ENCODE measurements at places on chromosomes 1 and 21.
A peak's percentile ranks its signal among the peaks of the same experiment; 100 is the strongest.

DNA sequence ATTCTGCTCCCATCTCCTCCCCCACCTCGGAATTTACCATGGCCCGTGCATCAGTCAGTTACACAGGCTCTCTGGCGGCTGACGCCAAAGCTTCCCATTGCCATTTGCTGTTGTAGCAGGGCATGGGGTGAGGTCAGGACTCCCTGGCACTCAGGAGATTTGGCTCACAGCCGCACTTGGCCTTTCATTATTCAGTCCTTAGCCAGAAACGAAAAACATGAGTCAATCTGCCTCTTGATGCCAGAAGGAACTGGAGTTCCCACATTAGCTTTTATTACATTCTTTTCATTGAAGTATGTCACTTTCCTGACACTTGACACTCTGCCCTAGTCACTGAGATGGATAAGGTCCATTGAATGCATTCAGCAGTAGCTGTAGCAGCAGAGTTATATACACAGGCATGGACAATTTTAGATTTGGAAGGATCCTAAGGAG lies 260.6 kb downstream of the CACNA1E start:
- no peak for DNase-seq

DNA sequence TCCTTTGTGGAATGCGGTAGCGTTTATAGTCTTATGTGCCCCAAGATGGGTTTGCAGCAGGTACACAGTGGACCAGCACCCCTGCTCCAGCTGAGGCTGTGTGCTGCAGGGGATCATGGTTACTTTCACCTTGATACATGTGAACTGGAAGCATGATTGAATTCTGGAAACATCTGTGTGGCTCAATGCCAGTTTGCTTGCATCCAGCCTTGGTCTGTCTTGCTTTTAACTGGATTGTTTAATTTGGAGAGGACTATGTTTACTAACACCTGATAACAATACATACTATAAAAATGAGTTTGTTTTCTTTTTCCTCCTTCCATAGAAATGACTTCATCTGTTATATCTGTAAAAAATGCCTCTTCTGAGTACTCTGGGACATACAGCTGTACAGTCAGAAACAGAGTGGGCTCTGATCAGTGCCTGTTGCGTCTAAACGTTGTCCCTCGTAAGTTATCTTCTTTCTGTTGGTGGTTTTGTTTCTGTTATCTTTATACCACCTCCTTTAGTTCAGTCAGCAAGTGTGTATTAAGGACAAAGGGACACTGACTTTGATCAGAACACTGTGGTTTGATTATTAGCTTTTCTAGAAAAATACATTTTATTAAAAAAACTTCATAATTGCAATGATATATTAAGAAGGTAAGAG lies 47.7 kb downstream of the CXADR start:
- no peak for DNase-seq

DNA sequence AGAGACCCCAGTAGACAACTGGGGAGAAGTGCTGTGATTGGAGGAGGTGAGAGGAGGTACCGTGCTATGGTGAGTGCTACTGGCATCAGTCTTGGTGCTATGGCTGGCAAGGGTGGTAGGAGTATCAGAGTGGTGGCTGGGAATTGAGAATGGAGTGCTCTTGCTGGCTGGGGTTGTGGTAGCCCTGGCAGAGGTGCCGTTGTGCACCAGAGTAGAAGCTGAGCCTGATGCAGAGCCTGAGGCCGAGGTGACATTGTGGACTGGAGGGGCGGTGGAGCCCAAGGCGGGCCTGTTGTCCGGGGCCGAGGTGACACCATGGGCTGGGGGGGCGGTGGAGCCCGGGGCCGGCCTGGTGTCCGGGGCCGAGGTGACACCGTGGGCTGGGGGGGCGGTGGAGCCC lies 14.6 kb downstream of the TRIM46 start:
- no peak for DNase-seq

DNA sequence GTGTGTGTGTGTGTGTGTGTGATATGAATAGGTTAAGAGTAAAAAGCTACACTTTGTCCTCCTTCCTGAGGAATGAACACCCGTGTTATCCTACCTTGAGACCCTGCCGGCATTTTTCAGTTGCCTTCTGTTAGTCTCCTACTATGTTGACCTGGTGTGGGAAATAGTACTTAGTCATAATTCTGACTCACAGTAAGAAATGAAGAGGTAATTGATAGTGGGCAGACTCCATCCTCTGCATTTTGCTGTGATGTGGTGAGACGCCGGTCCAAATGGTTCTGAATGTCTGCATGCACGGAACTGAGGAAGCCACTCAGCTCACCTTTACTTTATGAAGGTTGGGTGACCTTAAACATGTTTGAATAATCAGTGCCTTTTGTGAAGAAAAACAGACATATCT lies 12.6 kb downstream of the CD101 start:
- DNase-seq = no peak

DNA sequence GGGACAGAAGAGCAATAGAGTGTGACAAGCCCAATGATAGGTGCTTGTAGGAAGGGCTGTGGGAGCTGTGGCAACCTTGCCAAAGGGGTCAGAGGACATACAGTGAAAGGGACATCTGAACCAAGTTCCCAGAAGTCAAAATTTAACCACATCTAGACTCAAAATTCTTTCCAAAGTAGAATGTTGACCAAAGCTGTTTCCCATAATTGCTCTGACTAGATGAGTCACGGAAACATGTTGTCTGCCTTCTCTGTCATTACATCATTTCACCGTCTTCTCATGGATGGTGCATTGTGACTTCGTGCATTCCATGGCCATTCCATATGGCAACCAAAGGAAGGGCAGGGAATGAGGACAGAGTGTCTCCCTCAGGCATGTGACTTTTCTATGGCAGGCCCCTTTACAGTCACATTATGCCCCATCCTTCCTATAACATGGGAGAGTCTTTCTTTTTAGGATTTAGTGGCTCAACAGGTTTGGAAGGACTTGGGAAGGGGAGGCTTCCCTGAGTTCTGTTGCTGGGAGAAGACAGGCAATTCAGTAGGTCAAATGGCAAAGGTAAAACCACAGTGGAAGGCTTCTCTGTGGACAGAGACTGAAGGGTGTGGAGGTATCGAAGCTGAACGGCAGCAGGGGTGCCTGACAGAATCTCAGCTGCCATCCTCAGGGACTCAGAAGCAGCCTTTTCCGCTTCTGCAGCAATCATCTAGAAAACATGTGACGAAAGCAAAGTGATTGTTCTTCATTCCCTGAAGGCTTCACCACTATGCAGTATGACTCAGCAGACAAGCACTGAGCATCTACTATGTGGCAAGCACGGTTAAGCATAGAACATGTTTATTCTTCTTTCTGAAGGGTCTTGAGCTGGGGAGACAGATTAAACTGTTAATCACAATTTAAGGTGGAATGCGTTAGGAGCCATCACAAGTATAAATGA lies 24.7 kb downstream of the NPHS2 start:
- peak; percentile 82 for DNase-seq

DNA sequence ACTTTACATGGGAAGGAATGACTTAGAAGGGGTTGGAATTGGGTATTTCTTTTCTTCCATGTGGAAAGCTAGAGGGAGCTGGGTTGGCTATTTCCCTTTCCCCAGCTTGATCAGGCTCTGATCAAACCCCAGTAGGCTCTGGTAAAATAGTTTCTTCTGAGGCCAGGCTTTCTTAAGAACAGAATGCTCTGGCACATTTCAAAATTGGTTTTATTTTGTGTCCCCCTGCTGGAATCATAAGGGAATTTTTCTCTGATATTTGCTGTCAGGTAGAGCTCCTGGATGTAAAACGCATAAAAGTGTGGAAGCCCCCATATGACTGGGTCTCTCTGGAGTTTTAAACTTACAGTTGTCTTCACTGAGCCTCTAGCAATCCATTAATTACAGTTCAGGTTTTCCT lies 17.1 kb upstream of the APOBEC4 start:
- no peak for DNase-seq

GRCh38 chr1:208013210-208013609 lies 102.3 kb upstream of the CD34 start:
- no peak for DNase-seq

DNA sequence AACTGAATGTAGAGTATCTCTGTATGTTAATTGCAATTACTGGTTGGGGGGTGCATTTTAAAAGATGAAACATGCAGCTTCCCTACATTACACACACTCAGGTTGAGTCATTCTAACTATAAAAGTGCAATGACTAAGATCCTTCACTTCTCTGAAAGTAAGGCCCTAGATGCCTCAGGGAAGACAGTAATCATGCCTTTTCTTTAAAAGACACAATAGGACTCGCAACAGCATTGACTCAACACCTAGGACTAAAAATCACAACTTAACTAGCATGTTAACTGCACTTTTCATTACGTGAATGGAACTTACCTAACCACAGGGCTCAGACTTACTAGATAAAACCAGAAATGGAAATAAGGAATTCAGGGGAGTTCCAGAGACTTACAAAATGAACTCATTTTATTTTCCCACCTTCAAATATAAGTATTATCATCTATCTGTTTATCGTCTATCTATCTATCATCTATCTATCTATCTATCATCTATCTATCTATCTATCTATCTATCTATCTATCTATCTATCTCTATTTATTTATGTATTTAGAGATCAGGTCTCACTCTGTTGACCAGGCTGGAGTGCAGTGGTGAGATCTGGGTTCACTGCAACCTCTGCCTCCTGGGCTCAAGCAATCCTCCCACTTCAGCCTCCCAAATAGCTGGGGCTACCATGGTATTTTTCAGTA lies 47.8 kb downstream of the CHML start:
- peak; percentile 61 for DNase-seq

GRCh38 chr1:20697563-20697962 lies 20.2 kb downstream of the KIF17 start:
- DNase-seq = no peak

DNA sequence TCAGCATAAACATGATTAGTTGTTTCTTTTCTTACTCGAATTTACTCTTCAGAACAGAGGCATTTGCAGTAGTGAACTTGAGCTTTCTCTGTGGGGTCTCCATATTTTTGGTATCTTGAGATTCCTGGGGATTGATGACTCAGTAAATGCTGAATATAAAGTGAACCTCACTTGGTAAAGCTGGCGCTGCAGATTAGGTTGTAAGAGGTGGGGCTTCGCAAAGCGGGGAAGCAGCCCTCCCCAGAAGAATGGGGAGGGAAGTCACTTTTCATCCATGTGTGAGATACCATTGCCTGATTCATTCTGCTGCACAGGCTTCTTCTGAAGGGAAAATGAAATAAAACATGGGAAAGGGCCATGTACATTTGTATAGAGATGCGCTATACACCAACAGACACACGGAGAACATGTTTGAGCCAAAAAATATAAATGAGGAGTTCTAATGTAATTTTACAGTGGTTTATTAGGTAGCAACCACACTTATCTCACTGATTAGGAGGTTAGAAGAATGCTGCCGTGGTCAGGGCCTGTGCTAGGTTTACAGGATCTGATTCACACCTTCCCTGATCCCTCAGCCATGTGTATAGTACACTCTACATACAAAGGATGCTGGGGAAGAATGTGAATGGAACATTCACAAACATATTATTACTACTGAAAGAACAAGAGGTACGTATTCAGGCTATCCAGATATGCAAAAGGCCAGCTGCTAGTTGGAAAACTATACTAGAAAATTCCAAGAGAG lies 63.5 kb downstream of the DNTTIP2 start:
- DNase-seq = peak; percentile 83

GRCh38 chr21:33362044-33362555 lies 37.3 kb downstream of the IFNAR1 start:
- DNase-seq = no peak

DNA sequence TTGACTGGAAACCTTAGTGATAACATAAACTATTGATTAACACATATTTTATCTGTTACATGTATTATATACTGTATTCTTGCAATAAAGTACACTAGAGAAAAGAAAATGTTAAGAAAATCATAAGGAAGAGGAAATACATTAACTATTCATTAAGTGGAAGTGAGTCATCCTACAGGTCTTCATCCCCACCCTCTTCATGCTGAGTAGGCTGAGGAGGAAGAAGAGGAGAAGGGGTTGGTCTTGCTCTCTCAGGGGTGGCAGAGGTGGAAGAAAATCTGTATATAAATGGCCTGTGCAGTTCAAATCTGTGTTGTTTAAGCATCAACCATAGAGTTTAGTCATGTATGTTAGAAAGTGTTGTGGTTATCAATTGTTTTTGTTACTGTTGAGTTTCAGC lies 66.1 kb upstream of the CHODL start:
- no peak for DNase-seq

DNA sequence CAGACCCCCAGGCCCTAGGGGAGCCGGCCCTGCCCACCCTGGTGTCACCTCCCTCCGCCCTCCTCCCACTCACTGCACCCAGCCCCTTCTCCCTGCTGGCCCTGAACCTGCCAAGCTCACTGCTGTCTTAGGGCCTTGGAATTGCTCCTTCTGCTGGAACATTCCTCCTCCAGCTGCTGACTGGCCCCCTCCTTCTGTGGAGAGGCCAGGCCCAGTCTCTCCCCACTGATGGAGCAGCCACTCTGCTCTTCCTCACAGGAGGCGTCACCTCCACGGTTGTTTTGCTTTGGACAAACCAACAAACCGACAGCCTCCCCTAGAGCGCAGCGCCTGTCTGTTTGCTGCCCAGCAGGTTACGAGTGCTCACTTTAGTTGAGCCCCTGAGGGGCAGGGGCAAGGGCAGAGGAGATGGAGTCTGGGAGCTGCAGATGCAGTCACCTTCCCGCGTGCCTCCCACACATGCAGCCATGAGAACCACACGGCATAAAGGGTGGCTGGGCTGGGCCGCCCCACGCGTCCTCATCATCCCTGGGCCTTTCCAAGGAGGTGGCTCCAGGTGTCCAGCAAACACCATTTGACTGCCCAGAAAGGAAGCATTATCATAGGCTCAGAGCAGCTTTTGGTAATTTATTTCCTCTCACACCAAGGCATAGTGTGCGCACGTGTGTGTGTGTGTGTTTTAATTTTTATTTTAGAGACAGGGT lies 9.4 kb downstream of the OXCT2 start:
- no peak for DNase-seq

- no peak for DNase-seq
Measured at GRCh38 chr1:230068952-230069684, 2.1 kb downstream of the GALNT2 start.

GRCh38 chr1:47207803-47208373 lies 18.1 kb upstream of the PDZK1IP1 start:
- no peak for DNase-seq

DNA sequence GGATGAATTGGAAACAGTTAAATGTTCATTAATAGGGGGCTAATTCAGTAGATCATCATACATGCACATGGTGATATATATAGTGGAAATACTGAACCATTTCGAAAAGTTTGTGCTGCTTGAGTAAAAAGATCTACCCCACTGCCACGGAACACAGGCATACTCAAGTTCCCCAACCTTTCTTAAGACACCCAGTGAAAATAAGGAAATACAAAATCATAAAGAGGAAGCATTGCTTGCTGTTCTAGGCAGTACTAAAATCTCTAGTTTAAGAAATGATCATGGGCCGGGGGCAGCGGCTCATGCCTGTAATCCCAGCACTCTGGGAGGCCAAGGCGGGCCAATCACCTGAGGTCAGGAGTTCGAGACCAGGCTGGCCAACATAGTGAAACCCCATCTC lies 37.6 kb upstream of the KIRREL1 start:
- DNase-seq = no peak

All from fibroblast of skin of abdomen (primary cell).